ENCODE measurements at places on chromosomes 5 and 9.

DNA sequence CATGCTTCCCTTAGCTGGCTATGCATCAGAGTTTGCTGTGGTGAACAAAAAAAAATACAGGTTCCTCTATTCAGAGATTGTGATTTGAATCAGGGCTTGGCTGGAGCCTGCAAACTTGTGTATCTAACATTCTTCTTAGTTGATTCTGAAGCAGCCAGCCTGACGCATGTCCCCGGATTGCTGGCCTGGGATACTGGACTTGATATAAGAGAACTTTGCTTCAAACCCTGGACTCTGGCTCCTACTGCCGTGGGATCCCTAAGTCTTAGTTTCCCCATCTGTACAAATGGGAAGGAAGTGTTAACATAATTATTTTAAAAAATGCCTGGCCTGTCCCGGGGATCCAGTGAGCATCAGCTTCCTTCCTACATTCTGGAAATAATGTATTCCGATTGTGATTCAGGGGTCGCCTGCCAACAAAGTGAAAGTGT is 292.8 kb downstream of the ARHGEF28 start:
- DNase-seq = no peak

DNA sequence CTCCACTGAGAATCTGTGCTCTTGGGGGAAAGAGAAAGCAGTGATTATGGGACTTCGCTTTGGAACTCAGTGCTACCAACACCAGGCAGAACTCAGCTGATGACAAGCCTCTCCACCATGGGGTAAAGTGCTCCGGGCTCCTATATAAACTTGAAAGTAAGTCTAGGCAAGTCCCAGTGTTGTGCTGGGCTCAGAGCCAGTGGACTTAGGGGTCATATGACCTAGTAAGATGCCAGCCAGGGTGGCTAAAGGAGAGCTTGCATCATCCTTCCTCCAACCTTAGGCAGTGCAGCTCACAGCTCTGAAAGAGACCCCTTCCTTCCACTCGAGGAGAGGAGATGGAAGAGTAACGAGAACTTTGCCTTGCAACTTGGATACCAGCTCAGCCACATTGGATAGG is 35.1 kb upstream of the FREM1 start:
- no peak for DNase-seq

GRCh38 chr9:87630266-87630665 is 95.7 kb upstream of the CTSL start:
- DNase-seq = no peak

DNA sequence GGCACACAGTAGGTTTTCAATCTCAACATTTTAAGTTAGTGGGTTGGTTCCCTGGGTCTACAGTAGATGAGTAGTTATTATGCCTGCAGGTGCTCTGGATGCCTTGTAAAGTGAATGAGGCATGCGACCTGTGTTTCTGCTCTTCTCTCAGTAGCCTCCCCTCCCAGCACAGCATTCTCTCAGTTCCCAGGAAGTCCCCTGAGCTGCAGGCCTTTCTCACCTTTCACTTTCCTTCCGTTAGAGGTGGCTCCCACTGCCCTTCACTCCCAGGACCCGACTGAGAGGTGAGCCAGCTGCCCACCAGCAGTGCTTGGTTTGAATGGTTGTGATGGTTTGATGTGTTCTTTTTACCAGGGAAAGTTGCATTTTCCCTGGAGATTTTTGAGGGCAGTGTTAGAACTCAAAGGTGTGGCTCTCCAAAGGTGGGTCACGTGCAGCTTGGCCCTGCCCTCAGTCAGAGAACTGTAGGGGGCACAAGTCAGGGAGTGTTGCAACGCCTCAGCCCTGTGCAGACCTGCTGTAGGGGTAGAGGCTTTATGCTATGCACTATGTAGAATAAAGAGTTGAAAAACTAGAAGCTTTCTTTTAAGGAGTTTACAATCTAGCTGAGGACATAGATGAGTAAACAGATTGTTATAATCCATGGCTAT is 173.8 kb downstream of the NTRK2 start:
- no peak for DNase-seq

DNA sequence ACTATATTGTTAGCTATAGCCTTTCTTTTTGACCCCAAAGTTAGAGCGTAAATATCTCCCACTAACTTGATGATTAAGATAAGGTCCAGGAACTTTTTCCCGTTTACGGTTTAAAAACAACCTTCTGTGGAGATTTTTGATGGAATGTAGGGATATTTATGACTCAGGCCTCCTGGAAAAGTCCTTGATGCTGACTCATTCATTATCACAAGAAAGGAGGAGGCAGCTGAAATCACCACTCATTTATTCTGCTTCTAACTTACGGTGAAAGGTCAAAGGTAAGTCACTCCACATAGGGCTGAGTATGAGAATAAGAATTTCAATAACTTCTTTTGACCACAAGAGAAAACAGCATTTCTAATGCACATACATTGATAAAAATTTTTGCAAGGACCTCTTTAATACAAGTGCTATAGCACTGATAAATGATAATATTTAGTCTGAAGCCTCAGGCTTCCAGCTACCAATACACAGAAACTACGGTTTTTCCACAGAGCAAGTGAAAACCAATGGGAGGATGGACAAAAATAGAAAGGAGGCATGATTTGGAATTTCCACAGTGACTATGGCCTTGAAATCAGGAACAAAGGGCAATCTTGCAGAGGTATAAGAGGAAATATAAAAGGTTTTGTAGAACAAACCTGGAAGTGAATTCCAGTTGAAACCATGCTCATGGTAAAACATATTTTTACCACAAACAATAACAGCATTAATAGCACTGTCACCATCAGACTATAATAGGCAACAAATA is 146.5 kb downstream of the PPP2R2B start:
- no peak for DNase-seq

- DNase-seq = no peak
Observed at GRCh38 chr5:74641735-74642542, 1.4 kb upstream of the ENC1 start.

GRCh38 chr9:132555528-132555927 is 26.9 kb upstream of the BARHL1 start:
- DNase-seq = no peak

- peak; percentile 44 for DNase-seq
Observed at GRCh38 chr9:137156567-137157375, 13.1 kb downstream of the LRRC26 start.

DNA sequence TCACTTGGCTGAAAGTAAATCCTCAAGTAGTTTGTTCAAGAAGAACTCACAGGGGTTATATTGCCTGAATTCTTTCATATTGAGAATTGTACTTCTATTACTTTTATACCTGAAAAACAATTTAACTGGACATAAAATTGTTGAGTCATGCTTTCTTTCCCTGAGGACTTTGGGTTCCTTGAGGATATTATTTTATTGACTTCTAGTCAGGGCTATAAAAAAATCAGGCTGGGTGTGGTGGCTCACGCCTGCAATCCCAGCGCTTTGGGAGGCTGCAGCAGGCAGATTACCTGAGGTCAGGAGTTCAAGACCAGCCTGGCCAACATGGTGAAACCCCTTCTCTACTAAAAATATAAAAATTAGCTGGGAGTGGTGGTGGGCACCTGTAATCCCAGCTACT is 17.9 kb upstream of the CDC42SE2 start:
- no peak for DNase-seq

GRCh38 chr9:113933671-113934070 is 57.6 kb downstream of the ZNF618 start:
- DNase-seq = no peak

DNA sequence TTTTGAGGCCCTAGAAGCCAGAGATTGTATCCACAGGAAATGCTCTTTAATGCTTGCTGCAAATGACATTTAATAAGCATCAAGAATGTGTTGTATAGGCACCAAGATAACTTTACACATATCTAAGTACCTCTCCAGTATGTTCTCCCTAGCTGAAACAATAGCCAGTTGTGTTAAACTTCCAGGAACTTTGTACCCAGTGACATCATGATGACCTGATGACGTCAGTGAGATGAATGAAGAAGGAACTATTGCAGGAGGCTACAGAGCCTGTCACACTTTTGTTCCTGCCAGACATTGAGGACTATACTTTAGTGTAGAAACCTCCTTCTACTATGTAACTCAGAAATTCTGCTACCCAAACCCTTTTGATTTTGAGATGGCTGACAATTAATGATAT is 129.8 kb downstream of the CD180 start:
- DNase-seq = no peak

- no peak for DNase-seq
Observed at GRCh38 chr5:179822444-179822990, 1.8 kb downstream of the SQSTM1 start.

DNA sequence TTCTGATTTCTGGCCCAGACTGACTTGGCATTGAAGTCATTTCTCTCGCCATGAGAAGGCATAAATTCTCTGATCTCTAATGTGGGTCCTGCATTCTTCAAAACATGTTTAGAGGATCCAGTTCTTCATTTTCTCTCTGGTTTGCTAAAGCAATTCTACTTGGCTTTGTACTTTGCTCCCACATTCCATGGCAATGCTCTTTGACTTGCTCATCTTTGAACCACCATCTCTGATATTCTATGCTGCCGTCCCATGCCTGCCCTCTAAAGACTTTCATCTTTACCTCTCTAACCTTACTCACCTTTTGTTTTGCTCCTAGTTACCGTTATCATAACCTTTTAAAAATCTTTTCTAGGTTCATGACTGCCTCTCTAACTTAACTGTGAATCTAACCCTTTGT is 366.9 kb downstream of the KIF4B start:
- no peak for DNase-seq

GRCh38 chr9:112041536-112042243 is 133.4 kb downstream of the SUSD1 start:
- no peak for DNase-seq

GRCh38 chr9:74322661-74323314 is 174.3 kb upstream of the RORB start:
- DNase-seq = no peak

GRCh38 chr5:67639976-67640375 is 443.4 kb upstream of the CD180 start:
- no peak for DNase-seq

DNA sequence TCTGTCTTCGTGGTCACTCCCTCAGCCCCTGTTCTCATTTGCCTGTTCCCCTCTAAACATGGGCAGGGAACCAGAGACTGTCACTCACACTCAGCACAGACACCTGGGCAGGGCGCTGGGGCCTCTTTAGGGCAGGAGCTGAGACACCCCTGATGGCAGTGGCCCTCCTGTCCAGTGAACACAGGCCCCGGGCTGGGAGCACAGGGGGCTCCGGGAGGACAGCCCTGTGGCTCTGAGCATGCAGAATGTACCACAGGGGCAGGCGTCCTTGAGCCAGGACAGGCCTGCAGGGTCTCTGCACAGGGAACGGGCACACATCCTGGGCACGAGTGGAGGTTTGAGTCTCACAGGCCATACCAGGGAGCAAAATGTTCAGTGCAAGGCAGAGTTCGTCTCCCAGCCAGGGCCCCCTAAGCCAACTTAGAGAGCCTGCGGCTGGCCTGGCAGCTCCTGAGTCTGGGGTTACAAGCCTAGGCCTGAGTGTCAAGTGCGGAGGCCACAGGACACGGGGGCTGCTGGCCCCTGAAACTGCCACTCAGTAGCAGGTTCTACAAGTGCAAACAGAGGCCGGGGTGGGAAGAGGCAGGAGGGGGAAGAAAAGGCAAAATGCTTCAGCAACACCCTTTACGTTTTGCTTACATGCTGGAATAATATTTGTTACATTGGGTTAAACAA is 55.9 kb upstream of the NKD2 start:
- DNase-seq = no peak

DNA sequence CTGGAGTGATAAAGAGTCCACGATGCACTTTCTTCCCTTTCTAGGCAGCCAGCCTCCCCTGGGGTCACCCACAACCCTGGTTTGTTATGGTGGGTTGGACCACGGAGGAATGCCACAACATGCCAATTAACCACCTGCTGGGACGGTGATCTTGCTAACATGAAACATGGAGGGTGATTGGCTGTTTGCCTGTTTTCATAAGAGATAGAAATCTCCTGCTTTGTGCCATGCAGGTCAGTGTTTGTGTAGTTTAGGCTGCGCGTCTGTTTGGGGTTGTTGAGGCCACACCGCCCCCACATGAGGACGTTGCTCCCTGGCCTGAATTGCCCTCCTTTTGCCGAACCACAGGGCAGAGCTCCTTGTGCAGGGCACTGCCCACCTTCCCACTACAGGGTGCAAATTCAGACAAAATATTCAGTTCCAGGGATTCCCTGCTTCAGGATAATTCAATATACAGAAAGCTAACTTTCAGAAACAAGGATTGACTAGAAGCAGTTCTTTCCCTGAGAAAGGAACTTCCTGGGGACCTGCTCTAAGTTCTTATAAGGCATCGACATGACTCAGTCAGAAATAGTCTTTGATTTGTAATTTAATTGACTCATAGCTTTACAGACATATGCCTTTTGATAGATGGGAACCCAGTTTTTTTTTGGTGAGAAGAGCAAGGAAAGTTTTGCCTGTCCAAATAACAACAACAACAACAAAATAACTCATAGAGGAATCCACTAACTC is 427.6 kb downstream of the GADD45G start:
- no peak for DNase-seq

- no peak for DNase-seq
Observed at GRCh38 chr9:134870301-134870694, 10.3 kb upstream of the FCN2 start.

- no peak for DNase-seq
Observed at GRCh38 chr9:108211411-108211955, 644.3 kb downstream of the ACTL7B start.

- no peak for DNase-seq
Observed at GRCh38 chr9:96169484-96169883, 132.5 kb downstream of the HSD17B3 start.

DNA sequence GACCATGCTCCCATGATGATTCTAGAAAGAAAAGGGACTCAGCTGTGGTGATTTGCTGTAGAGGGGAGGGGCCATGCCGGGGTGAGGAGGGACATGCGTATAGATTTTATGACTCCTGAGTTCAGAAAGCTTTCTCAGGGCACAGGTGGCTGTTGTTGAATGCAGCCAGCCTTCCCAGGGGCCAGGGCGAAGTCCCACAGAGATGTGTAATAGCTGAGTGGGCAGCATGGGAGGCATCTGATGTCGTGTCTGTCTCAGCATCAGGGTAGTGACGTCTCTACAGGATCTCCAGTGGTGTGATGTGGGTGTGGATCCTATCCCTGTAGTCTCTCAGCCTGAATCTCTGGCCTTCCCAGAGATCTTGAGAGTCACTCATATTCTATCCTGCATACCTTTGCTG is 7.8 kb upstream of the BOD1 start:
- DNase-seq = no peak

GRCh38 chr9:81083067-81083466 is 606.3 kb downstream of the TLE1 start:
- DNase-seq = no peak

DNA sequence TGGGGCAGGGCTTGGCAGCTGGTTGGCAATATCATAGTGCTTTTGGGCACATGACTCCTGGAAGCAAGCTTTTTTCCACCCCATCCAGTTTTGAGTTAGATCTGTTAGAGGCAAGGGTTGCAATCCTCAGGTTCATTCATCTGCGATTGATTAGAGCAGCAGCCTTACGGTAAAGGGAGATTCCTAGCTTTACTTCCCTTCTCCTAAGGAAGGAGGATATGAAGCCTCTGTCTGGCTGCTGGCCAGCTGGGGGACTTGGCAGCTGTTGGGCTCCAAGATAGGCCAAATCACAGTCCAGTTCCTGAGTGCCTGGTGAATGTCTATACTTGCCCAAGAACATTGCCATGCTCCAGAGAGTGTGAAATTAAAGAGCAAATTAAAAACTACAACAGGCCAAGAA is 113.4 kb upstream of the CCNH start:
- no peak for DNase-seq

GRCh38 chr5:133990396-133990795 is 14.4 kb downstream of the VDAC1 start:
- no peak for DNase-seq

GRCh38 chr5:142827934-142828576 is 57.9 kb downstream of the ARHGAP26 start:
- DNase-seq = no peak

GRCh38 chr5:116137544-116138378 is 52.9 kb downstream of the COMMD10 start:
- no peak for DNase-seq

GRCh38 chr5:33969572-33970452 is 14.7 kb downstream of the SLC45A2 start:
- DNase-seq = no peak

Measured in stimulated activated CD4-positive, alpha-beta T cell treated with anti-CD3 and anti-CD28 coated beads, Interleukin-1b, Interleukin-23, amount 100 ng/mL, for 24 hours (primary cell).